NCI-H1417 (cell line): ENCODE measurements at places on chromosomes 6 and 20.

- peak; percentile 88 for DNase-seq
These were observed 541.0 kb upstream of the SPTLC3 start for GRCh38 chr20:12467758-12468157.

DNA sequence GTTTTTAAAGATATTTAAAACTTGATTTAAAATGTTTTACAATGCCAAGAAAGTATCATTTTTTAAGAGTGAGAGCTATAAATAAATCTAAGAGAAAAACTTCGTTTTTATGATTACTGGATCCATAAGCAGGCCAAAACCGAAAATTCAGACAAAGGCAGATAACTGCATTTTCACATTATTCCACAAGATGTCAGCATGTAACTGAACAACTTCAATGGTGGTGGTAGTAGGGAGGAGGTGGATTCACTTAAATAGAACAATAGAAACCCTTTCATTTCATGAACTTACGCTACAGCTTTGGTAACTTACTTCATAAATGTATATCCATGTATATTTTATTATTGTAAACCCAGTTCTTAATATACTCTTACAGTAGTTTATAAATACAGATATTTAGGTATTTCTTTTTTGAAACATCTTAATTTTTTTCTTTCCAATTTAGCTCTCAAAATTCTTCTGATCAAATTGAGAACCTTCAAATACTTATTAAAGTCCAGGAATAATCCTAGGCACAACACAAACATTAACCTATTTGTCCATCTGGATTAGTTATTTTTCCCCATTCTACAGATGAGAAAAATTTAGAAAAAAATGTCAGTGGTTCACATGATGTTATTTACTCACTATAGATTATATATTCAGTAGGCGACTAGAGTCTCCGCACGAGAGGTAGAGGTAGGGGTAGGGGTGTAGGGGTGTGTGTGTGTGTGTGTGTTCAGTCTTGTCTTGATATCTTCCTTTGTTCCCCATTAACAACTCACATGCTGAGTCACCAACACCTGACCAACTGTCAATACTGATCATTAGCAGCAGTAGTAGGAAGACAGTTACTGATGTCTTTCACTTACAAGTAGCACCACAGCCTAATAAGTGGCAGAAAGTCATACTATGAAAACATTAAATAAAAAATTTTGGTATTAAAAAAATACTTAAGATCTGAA, 111.5 kb downstream of the ARHGAP18 start:
- peak; percentile 57 for DNase-seq

DNA sequence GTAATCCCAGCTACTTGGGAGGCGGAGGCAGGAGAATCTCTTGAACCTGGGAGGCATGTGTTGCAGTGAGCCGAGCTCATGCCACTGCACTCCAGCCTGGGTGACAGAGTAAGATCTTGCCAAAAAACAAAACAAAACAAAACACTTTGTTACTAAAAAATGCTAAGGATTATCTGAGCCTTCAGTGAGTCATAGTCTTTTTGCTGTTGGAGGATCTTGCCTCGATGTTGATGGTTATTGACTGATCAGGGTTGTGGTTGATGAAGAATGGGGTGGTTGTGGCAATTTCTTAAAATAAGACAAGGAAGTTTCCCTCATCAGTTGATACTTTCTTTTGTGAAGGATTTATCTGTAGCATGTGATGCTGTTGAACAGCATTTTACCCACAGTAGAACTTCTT, 196.8 kb upstream of the HDDC2 start:
- DNase-seq: no peak

GRCh38 chr20:17562804-17563305, 7.0 kb upstream of the DSTN start:
- no peak for DNase-seq

DNA sequence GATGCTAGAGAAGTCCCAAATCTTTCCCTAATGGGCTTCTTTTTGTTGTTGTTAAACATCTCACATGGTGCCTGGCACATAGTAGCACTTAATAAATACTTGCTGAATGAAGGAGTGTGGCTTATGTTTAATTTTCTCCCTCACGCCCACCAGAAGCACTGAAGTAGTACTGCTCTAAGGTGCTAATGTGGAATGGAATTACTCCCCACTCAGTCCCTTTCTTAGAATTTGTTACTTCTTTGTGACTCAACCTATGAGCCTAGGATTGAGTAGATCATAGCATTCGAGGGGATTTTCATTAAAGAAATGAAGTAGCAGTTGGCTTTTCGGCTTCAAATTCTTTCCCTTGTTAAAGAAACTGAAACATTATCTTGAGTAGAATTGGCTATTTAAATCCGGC, 192.8 kb downstream of the CLIC5 start:
- DNase-seq: no peak

DNA sequence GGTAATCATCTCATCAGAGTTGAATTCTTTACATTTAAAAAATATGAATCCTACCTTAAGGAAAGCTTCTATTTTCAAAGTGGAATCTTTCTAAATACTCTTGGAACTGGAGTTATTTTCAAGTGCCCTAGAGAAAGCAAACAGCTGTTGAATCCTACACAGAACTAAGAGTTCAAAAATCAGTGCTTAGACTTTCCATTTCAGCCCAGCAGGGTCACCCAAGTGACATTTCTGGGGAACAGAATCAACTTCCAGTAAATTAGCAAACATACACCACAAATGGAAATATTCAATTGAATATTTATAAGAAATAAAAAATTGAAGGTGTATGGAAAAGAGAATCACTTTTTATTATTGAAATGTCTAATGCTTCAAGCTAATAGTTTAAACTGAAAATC, 427.7 kb upstream of the NOX3 start:
- no peak for DNase-seq
